ENCODE measurements at places on chromosomes 6 and 20.

GRCh38 chr6:157337751-157338150 lies 14.4 kb upstream of the TMEM242 start:
- no peaks in the 10 kb centered on the region for H3K27me3 ChIP-seq
- DNase-seq = no peak
- no peaks in the 10 kb centered on the region for H3K36me3 ChIP-seq
- no peak overlapping the region for H3K27ac ChIP-seq
- H3K4me1 ChIP-seq = no peaks in the 10 kb centered on the region

- no peak overlapping the region for H3K4me3 ChIP-seq
- no peak overlapping the region for H3K27ac ChIP-seq
- no peak for DNase-seq
- H3K27me3 ChIP-seq = no peaks in the 10 kb centered on the region
- no peaks in the 10 kb centered on the region for H3K4me1 ChIP-seq
Measured at GRCh38 chr20:31751126-31751525, 12.0 kb downstream of the TPX2 start.

DNA sequence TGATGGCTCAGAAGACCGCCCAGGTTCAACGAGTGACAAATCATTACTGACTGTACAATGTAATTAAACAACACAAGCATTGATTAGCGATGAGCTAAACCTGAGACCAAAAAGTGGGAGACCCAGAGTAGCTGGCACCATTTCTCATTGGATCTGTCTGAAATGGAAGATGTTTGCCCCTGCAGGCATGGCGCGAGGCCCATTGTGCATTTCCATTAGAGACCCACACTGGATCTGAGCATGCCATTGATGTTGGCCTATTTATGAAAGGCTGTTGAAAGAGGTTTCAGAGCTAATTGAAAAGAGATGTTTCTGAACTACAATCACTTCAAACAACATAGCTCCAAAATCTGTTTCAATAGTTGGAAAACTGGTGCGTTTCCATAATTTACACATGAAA lies 196.7 kb downstream of the TFAP2B start:
- DNase-seq = no peak
- H3K27ac ChIP-seq = no peak overlapping the region
- no peaks in the 10 kb centered on the region for H3K36me3 ChIP-seq
- H3K4me3 ChIP-seq = no peak overlapping the region
- no peaks in the 10 kb centered on the region for H3K27me3 ChIP-seq

DNA sequence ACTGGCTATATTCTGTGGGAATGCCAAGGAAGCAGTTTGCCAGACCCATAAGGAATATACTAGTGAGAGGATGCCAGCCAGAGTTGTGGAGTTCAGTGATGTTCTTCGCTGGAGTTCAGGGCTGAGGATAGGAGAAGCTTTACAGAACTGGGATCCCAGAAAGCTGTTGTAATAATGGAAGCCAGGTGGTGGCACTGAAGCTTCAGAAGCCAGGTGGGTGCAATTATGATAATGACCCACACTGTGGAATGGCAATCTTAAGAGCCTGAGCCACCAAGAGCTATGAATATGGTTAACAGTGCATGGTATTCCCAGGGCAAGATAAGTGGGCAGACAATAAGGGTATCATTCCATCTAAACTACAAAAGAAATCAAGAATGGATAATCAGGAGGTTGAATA lies 25.1 kb upstream of the ENPP1 start:
- no peak overlapping the region for H3K27ac ChIP-seq
- no peaks in the 10 kb centered on the region for H3K36me3 ChIP-seq
- no peaks in the 10 kb centered on the region for H3K4me1 ChIP-seq
- no peak for DNase-seq
- no peaks in the 10 kb centered on the region for H3K27me3 ChIP-seq

- H3K36me3 ChIP-seq = no peaks in the 10 kb centered on the region
- H3K4me3 ChIP-seq = peak overlapping the region; percentile 54
- H3K27ac ChIP-seq = peak overlapping the region; percentile 94
- H3K4me1 ChIP-seq = peaks cover 40% of the 10 kb centered on the region
Measured at GRCh38 chr20:31572042-31572700, 32.9 kb upstream of the ID1 start.

DNA sequence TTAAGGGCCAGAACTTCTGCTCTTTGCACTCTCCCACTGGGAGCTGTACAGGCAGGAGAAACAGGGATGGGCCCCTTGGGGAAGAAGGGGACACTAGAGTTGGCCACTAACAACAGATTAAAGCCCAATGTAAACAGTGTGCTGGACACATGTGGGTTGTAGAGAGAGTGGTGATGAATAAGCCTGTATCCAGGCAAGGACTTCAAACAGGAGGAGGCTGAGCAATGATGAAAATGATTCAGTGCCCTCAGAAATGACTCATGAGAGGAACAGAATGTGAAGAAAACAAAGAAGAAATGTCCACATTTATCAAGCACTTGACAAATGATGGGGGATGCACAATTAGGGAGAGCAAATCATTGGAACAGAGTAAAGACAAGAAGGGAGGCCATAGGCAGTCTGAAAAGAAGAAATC lies 242.3 kb downstream of the TBX18 start:
- no peaks in the 10 kb centered on the region for H3K27me3 ChIP-seq
- H3K4me3 ChIP-seq = no peak overlapping the region
- no peaks in the 10 kb centered on the region for H3K36me3 ChIP-seq
- H3K4me1 ChIP-seq = no peaks in the 10 kb centered on the region
- H3K27ac ChIP-seq = no peak overlapping the region

GRCh38 chr6:154112181-154112809 lies 73.3 kb downstream of the OPRM1 start:
- H3K27ac ChIP-seq = no peak overlapping the region
- no peaks in the 10 kb centered on the region for H3K4me1 ChIP-seq
- no peak overlapping the region for H3K4me3 ChIP-seq
- no peaks in the 10 kb centered on the region for H3K36me3 ChIP-seq
- no peaks in the 10 kb centered on the region for H3K27me3 ChIP-seq

DNA sequence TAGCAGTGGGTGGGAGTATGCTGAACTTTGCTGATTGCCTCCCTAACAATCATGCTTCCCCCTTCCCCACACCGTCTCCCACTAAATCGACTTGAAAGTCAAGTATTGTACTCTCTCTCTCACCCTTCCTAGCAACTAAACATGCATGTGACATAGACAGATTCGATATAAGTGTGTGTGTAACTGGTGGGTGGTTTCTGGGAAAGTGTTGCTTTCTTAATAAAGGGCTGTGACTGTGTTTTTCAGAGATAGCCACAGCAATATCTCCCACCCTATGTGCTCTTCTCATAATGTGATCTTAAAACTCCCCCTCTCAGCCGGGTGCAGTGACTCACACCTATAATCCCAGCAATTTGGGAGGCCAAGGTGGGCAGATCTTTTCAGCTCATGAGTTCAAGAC lies 49.3 kb upstream of the E2F3 start:
- DNase-seq = no peak
- H3K4me3 ChIP-seq = no peak overlapping the region
- H3K36me3 ChIP-seq = no peaks in the 10 kb centered on the region
- H3K4me1 ChIP-seq = no peaks in the 10 kb centered on the region

DNA sequence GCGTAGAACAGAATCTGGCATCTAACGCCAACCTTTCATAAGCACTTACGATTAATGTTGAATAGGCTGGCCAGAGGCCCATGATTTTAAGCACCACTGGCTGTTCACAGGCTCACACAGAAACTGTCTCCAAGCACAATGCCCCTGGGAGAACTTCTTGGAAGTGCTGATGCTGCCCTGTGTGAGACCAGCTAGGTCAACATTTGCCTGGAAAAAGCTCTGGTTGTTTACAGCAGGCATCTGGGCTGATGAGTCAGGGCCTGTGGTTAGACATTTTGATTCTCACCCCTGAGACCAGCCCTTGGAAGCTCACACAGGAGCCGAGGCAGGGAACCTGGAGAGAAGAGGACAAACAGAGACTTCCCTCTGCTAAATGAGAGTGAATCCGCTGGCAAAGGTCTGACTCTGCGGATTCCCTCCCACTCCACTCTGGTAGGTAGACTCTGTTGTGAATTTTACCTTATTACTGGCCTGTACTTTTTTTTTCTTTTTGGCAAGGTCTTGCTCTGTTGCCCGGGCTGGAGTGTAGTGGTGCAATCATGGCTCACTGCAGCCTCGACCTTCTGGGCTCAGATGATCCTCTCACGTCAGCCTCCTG lies 6.8 kb upstream of the SULF2 start:
- peaks cover 65% of the 10 kb centered on the region for H3K4me1 ChIP-seq

DNA sequence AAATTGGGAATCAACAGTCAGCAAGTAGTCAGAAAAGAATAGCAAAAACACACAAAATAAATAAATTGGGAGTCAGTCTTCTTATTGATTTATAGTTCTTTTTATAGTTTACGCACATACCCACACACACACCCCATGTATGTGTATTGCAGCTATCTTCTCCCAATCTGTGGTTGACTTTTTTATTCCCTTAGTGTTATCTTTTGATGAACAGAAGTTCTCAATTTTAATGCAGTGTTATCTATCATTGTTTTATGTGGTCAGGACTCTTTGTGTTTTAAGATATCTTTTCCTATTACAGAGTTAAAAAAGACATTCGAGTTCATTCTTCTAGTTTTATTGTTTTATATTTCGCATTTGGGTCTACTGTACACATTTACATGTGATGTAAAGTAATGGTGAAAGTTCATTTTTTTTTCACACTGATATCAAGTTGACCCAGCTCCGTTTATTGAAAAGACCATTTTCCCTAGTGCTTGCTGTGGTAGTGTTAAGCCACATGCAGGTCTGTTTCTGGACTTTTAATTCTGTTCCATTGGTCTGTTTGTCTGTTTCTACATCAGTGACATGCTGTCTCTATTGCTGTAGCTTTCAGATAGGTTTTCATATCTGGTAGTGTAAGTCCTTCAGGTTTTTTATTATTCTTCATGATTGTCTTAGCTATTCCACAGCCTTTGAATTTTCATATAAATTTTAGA lies 78.4 kb downstream of the ZFAND3 start:
- no peak overlapping the region for H3K27ac ChIP-seq
- no peaks in the 10 kb centered on the region for H3K36me3 ChIP-seq
- DNase-seq = no peak
- H3K4me1 ChIP-seq = peaks cover 28% of the 10 kb centered on the region
- H3K4me3 ChIP-seq = no peak overlapping the region
- H3K27me3 ChIP-seq = no peaks in the 10 kb centered on the region

DNA sequence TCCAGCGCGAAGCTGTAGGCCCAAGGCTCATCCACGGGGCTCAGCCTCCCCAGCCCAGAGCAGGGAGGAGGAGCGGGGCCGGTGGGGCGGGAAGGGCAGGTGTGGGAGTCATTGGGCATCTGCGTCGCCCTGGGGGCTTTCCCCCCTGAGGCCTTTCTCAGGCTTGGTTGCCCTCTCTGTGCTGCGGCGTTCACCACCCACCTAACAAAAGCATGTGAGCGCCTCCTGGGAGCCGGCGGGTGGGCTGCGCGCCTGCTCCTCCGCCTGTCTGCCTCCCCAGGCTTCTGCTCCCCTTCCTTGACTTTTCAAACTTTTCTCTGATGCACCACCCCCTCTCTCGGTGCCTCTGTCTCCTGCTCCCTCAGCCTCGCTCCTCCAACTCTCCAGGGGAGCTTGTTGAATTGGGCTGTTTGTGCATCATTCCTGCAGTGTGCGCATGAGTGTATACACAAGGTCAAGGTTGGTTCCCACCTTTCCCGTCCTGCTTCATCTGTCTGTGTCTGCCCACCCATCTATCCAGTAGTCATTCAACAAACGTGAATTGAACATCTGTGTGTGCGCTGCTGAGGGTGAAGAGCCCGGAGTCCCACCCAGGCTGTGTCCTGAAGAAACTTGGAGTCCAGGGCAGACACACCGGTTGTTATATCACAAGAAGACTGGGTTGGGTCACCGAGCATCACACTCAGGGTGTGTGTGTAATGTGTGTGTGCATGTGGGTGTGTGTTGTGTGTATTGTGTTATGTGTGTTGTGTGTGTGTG lies 82.4 kb upstream of the NNAT start:
- H3K36me3 ChIP-seq = no peaks in the 10 kb centered on the region
- H3K27ac ChIP-seq = no peak overlapping the region
- H3K4me3 ChIP-seq = no peak overlapping the region
- no peaks in the 10 kb centered on the region for H3K27me3 ChIP-seq
- DNase-seq = no peak

DNA sequence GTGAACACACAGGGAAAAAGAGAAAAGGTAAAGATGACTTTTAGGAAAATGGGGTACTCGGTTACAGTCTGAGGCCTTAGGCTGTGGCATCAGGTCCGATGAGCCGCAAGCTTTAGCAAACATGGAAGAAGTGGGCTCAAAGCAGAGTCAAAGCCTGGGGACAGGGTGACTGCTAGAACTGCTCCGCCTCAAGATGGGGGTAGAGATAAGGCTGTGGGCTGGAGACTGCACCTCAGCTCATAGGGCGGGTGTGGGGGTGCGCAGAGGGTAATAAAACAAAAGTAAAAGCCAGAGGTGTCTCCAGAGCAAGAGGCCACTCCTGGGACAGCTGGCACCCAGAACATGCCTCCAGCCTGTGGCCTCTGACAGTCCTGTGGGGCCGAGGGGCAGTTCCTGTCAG lies 21.3 kb upstream of the SYNDIG1 start:
- H3K27me3 ChIP-seq = no peaks in the 10 kb centered on the region
- no peaks in the 10 kb centered on the region for H3K36me3 ChIP-seq
- H3K27ac ChIP-seq = no peak overlapping the region
- H3K4me3 ChIP-seq = no peak overlapping the region

DNA sequence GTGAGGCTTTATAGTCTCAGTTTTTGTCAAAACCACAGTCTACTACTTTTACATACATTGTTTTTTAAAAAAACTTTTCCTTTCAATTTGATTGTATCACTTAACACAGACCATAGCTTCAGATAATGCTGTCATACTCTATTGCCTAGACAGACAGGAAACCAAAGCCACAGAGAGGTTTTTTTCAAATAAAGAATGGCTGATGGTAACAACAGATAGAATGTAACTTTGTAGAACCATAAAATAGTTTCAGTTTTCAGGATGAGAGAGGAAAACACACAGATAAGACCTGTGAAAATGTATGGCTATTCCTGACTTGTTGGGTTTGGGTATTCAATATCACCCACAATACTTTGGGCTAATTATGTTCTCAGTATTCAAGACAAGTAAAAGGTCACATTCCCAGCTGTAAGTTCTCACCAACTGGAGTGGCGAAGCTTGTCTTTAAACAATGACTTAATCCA lies 94.0 kb downstream of the ADGRG6 start:
- no peak for DNase-seq
- no peaks in the 10 kb centered on the region for H3K27me3 ChIP-seq
- H3K36me3 ChIP-seq = no peaks in the 10 kb centered on the region
- no peaks in the 10 kb centered on the region for H3K4me1 ChIP-seq
- H3K4me3 ChIP-seq = no peak overlapping the region
- no peak overlapping the region for H3K27ac ChIP-seq

DNA sequence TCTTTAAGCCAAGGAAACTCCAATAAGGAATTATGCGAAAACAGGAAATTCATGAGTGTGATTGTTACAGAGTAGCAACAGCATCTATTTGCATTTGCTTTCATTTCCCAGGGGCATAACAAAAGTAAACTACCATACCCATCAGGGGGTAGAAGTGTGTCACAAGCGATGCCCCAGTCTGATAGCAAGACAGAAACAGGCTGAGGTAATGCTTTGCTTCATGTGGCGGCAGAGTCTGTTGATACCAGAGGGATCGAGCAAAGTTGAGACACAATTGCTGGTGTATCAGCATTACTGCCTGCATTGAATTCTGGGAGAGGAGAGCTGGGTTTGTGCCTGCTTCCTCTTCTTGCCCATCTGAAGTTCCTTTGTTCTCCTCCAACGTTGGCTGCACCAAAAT lies 51.2 kb upstream of the LYRM2 start:
- H3K27me3 ChIP-seq = no peaks in the 10 kb centered on the region
- DNase-seq = no peak
- no peak overlapping the region for H3K27ac ChIP-seq
- no peaks in the 10 kb centered on the region for H3K36me3 ChIP-seq
- H3K4me3 ChIP-seq = no peak overlapping the region
